Kidney glomerular epithelial cell (primary cell): ENCODE measurements at places on chromosomes 3 and 15.

DNA sequence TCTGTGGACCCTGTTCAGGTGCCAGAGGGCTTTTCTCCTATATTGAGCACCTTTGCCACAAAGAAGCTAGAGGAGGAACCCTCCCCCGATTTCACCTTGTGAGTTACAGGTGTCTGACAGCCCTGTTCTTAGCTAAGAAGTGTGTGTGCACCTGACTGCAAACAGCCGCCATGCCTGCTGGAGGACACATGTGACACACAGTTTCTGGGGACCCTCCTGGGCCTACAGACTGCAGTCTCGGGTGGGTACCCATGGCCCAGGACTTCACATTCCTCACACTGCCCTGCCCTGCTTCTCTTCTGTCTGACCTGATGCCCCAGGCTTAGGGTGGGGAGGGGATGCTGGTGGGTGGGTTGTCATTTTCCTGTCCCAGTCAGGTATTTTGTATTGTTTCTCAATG is 140.6 kb downstream of the CACNA1D start:
- no peak for DNase-seq

DNA sequence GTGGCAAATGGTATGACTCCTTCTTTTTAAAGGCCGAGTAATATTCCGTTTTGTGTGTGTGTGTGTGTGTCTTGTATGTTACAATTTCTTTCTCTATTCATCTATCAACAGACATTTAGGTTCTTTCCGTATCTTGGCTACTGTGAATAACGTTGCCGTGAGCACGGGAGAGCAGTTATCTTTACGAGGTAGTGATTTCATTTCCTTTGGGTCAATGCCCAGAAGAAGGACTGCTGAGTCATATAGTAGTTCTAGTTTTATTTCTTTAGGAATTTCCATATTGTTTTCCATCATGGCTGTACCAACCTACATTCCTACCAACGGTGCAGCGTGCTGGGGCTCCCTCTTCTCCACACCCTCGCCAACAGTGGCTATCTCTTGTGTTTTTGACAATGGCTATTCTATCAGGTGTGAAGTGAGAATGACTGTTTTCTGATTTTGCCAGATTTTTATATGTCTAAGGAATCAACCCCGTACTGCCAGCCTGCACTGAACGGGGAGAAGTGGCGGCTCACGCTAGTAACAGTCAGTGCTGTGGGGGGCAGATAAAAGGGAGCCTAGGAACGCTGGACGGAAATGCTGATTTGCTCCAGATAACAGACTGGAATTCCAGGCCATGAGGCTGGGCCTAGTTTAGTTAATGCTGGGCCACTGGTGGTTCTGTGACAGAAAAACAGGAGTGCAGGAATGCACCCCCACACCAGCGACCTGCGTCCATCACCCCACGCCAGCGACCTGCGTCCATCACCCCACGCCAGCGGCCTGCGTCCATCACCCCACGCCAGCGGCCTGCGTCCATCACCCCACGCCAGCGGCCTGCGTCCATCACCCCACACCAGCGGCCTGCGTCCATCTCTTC is 168.1 kb downstream of the XXYLT1 start:
- DNase-seq: peak; percentile 94

DNA sequence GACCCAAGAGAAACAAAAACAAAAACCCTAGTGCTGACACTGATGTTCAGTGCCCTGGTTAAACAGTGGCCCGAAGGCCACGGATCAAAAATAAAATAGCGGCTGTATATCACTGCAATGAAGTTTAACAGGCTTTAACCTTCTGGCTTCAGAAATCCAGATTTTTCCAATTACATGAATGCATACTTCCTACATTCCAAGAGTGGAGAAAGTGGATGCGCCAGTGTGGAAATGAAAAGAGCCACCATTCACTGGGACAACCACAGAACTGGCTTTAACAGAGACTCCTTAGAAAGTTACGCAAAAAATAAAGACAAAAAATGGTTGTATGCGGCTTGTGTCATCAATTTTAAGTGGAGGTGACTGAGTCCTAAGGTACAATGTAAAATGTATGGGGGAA is 522.2 kb downstream of the FHIT start:
- no peak for DNase-seq

GRCh38 chr3:99023590-99024192 is 122.2 kb upstream of the DCBLD2 start:
- DNase-seq: peak; percentile 11

- DNase-seq: no peak
Observed at GRCh38 chr3:137948400-137949072, 61.4 kb upstream of the CLDN18 start.

GRCh38 chr3:128328546-128329458 is 137.9 kb downstream of the DNAJB8 start:
- DNase-seq: no peak

DNA sequence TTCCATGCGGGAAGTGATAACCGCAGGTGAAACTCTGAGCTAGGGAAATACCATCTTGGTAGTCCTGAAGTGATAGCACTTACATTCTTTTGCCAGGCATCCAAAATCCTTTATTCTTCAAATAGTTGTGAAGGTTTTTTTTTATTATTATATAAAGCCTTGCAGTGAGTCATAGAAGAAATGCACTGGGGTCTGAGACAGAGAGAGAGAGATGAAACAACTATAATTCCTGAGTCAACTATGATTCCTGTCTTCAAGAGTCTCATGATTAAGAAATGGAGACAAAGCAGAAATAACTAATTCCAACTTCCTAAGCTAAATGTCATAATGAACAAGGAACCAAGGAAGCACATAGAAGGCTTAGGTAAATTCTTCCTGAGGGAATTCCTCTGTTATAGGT is 495.6 kb downstream of the LPP start:
- peak; percentile 9 for DNase-seq

GRCh38 chr3:119296727-119297122 is 2.5 kb downstream of the ARHGAP31 start:
- DNase-seq: no peak
